Urothelium cell line (cell line): ENCODE measurements at places on chromosomes 2 and 18.

DNA sequence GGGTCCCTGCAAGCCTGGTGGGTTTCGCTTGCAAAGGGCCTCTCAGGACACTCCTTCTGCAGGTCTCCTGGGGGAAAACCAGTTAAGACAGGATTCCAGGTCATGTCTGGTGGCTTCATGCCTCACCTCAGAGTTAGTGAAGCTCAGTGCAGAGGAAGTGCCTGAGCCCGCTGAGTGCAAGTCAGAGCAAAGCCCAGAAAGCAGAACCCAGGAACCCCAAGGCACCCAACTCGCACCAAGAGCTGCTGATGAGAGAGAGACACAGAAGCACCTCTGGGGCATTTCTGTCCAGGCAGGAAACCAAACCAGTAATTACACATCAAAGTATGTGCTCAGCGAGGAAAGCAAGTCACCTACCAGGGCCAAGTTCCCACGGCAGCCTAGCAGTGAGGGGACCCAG, 78.4 kb downstream of the ARHGEF4 start:
- no peak for DNase-seq

DNA sequence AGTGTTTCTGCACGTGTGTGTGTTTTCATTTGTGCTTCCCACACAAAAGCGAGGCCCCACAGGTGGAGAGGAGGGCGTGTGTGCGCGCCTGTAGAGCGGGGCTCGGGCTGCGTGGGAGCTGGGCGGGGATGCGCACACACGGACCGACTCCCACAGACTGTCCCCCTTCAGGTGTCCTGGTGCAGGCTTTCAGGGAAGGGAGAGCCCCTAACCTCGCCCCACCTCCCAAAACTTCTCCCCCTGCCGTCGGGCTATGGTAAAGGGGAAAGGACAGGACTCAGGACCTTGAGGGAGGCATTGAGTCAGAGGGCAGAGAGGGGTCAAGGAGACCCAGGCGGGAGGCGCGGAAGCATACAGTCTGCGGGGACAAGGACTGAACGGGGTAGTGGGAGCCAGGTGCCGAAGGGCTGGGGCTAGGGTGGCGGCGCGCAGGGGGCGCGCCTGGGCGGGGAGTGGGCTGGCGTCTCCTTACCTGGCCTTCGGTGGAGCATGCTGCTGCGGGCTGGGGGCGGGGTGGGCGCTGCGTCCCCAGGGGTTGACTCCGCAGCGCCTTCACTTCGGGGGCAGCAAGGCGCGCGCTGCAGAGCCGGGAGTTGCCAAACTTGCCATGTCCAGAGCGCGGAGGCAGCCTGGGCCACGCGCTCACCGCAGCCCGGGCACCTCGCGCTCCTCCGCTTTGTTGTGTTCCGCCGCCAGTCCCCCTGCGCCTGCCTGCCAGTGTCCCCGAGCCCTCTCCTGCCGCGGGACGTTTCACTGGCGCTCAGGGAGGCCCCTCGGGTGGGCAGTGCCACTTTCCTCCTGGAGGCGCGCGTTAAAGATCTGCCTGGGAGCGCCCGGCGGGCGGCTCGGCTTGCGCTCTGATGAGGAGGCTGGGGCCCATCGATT, 302.0 kb downstream of the NCKAP5 start:
- DNase-seq = peak; percentile 64

- DNase-seq = no peak
Observed at GRCh38 chr2:78941751-78942150, 83.8 kb upstream of the REG3G start.

DNA sequence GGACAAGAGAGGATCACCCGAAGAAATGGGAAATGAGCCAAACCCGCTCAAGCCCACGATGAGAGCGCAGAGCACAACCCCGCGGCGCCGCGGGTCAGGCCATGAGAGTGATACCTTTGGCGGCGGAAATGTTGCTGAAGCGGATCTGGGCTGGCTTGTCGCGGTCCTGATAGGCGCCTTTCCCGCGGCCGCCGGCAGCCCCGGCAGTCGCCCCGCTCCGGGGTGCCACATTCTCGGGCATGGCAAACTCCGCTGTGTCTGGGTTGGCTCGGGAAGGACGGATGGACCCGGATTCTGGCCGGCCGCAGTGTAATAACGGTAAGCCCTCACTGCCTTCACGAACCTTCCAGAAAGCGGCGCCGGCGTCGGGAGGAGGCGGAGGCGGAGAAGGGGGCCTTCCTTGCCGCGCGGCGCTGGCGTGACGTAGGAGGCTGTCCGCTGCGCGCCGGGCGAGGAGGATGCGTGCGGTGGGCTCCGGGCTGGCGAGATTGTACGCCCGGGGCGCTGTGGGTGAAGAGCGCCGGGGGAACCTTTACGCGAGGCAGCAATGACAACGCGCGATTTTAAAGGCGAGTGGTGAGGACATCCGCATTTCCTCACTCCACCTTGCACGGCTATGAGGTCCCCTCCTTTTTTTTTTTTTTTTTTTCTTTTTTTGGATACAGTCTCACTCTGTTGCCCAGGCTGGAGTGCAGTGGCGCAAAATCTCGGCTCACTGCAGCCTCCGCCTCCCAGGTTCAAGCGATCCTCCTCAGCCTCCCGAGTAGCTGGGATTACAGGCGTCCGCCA, at the start of gene CCT4:
Gene CCT4 (minus strand): TSS at position 390 of the 789 bp plus-strand sequence. CDS start 149 bp downstream, at position 241.
- peak; percentile 87 for DNase-seq

- DNase-seq = no peak
Observed at GRCh38 chr2:134031539-134031938, 222.3 kb upstream of the MGAT5 start.

- no peak for DNase-seq
Observed at GRCh38 chr18:56851774-56852173, 200.6 kb downstream of the WDR7 start.

DNA sequence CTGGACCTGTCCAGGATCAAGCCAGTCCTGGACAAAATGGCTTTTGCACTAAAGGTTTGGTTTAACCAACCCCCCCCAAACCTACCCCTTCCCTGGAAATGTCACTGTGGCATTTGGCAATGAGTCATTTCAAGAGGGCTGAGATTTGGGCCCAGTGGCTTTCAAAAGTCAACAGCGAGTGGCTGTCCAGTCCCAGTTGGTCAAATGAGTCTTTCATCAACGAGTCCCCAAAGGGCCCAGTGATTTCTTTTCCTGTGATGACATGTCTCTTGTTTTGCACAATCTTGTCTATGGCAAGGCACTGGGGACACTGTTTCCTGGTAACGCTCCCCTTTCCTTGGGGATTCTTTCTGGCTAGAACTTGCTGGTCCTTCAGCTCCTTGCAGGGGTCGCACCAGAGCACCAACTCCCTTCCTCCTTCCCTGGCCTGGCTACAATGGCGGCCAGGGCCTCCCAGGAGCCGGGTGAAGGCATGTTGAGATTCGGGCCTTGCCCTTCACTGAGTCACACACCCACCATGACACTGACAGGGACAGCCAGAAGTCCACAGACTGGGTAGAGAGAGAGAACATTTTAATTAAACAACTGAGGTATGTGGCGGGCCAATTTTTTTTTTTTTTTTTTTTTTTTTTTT, 87.2 kb downstream of the SMAD7 start:
- DNase-seq = no peak

DNA sequence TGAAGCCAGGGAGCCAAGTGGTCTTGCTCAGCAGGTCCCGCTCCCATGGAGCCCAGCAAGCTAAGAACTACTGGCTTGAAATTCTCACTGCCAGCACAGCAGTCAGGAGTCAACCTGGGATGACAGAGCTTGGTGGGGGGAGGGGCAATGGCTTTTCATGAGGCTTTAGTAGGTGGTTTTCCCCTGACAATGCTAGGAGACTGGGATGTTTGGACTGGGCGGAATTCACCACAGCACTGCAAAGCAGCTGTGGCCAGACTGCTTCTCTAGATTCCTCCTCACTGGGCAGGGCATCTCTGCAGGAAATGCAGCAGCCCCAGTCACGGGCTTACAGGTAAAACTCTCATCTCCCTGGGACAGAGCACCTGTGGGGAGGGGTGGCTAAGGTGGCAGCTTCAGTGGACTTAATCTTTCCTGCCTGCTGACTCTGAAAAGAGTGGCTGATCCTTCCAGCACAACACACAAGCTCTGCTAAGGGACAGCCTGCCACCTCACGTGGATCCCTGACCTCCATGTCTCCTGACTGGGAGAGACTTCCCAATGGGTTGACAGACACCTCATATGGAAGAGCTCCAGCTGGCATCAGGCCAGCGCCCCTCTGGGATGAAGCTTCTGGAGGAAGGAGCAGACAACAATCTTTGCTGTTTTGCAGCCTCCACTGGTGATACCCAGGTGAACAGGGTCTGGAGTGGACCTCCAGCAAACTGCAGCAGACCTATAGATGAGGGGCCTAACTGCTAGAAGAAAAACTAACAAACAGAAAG, 349.7 kb upstream of the ST6GAL2 start:
- no peak for DNase-seq

DNA sequence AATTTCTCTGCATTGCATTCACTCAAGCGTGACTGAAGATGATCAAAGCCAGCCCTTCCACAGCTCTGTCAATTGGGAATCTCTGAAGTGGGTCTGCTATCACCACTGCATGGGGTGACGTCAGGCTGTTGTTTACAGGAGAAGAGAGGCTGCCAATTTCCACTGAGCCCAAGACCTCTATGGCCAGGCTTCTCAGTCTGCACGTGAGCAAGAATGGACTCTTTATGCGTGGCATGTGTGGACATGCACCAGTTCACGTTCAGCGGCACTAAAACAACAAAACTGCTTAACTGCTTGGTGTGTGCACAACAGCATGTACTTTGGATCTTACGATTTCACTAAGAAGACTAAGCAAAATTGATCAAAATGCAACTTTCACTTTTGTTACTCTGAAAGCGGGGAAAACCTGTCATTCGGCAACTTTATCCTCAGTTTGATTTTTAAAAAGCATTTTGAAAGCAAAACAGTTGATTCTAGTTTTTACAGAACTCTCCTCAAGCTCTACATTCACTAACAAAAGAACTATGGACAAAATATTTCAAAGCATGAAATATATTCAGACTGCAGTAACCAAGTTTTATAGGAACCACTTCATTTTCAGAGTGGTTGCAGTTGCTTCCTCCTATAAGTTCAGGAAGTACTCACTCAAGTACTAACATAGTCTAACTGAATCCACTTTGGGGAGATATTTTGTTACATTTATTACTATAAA, 77.0 kb upstream of the SERTAD2 start:
- DNase-seq = peak; percentile 35

- peak; percentile 37 for DNase-seq
Observed at GRCh38 chr18:6659963-6660725, 69.4 kb upstream of the ARHGAP28 start.

DNA sequence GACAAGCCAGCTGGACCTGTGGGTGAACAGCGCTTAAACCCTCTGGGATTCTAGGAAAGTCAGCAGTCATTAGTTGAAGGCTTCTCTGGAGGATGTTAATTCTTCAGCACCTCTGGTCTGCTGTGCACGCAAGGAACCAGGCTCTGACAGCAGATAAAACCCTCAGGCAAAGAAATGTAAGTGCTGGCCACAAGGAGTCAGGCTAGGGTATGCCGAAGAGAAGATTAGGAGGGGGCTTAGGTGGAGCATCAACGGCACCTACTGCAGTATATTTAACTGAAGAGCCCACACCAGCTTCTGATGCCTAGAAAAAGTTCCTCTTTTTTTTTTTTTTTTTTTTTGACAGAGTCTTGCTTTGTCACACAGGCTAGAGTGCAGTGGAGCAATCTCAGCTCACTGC, 304.2 kb upstream of the MC4R start:
- no peak for DNase-seq

DNA sequence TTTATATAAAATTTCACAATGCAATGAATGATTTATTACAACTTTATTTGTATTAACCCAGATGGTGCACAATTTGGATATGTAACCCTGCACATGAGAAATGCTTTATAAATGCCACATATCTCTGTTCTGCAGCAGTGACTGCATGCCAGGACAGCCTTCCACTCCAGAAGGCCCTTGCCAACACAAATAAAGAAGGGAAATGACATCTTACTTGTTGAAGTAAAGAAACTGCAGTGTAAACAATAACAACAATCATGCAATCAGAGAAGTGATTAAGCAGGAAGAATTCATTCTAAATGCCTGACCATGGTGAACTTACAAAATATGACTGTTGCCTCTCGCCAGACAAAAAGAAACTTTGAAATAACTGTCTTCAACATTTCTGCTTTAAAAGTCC, 129.9 kb upstream of the CHST9 start:
- no peak for DNase-seq
